CD4-positive, alpha-beta T cell treated with Interleukin-6 for 4 hours (primary cell): ENCODE measurements at places on chromosomes 12 and 14.

- DNase-seq = no peak
Observed at GRCh38 chr14:51727526-51727925, 75.8 kb downstream of the FRMD6 start.

- DNase-seq = no peak
Observed at GRCh38 chr12:114703060-114703493, 19.1 kb upstream of the TBX3 start.

GRCh38 chr12:85237327-85237726 is 42.7 kb upstream of the ALX1 start:
- DNase-seq = no peak

- no peak for DNase-seq
Observed at GRCh38 chr12:42186793-42187192, 42.1 kb upstream of the GXYLT1 start.

- DNase-seq = no peak
Observed at GRCh38 chr12:3644104-3644503, 108.8 kb downstream of the CRACR2A start.

DNA sequence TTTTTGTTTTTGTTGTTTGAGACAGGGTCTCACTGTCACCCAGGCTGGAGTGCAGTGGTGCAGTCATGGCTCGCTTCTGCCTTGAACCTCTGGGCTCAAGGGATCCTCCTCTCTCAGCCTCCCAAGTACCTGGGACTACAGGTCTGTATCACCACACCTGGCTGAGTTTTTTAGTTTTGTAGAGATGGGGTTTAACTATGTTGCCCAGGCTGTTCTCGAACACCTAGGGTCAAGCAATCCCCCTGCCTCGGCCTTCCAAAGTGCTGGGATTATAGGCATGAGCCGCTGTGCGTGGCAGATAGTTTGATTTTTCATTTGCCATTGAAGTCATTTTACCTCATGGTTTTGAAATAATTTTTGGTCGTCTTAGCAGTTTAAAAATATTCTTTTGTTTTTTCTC is 94.3 kb upstream of the EIF5 start:
- DNase-seq = no peak

- DNase-seq = no peak
Observed at GRCh38 chr14:76311079-76311758, 64.7 kb upstream of the ESRRB start.

GRCh38 chr12:44294649-44295048 is 458.8 kb downstream of the TMEM117 start:
- DNase-seq = no peak

DNA sequence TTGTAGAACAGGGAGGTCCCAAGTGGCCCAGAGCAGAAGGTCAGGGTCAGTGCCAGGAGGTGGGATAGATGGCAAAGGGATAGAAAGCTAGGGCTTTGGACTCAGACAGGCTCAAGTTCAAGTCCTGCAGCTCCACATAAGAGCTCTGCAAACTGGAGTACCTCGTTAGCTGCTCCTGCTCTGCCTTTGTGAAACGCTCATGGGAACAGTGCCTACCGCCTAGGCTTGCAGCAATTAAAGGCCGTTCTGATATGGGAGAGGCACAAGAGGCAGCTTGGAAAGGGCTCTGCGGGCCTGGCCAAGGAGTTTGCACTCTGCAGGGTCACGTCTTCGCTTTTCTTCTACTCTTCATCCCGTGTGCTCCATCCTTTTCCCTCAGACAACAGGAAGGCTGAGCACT is 54.1 kb downstream of the MAP1LC3B2 start:
- no peak for DNase-seq

DNA sequence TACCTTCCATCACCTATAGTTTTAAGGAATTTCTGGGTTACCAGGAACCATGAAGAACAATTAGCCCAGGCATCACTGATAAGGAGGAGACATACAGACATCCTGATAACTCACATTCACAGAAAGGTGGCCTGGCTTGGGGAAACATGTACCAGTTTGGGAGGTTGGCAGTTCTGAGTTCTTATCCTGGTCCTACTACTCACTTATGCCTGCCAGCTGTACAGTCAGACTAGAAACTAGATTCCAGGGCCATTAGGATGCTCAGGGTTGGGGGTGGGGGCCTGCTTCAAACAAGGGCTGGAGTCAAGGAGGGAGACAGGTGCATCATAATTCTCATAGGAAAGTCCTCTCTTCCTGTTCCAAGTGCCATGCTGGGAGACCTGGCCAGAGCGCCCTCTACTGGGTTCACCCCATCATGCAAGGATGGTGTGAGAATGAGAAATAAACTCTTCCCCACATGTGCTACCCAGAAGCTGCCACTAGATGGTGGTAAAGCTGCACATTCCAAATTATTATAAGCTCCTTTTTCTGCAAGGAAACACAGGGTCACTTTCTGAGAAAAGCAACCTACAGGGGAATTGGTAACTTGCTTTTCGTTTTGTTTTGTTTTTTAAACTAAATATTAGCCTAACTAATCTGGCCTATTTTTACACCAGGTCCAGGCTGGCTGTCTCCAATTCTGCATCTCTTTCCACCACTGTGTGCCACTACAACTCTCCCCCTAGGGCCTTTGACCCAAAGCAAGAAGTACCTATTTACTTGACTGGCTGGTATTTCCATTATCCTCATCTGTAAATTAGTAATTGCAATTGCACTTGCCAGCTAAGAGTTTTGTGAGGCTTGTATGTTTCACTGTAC is 14.5 kb downstream of the OAS2 start:
- DNase-seq = peak; percentile 69

DNA sequence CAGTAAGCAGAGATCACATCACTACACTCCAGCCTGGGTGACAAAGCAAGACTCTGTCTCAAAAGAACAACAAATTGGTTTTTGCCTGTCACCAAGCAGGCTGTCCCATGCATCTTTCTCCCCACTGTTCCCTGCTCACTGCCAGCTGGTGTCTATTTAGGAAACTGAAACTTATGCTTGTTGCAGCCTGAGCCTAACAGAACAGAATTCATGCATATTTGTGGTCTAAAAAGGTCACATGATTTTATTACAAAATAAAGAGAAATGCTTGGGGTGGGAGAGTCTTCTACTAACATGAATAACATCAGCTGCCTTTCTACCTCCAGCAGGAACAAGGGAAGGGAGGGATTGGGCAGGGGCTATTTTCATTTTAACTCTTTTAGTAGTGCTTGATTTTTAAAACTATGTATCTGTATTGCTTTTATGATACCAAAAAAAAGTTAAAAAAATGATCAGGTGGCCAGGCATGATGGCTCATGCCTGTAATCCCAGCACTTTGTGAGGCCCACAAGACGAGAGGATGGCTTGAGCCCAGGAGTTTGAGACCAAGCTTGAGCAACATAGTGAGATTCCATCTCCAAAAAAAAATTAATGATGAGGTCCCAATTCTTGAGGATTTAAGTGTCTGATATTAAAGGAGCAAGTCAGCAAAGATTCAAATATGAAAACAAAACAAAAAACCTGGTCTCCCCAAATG is 923 bp downstream of the STAT2 start:
- no peak for DNase-seq

DNA sequence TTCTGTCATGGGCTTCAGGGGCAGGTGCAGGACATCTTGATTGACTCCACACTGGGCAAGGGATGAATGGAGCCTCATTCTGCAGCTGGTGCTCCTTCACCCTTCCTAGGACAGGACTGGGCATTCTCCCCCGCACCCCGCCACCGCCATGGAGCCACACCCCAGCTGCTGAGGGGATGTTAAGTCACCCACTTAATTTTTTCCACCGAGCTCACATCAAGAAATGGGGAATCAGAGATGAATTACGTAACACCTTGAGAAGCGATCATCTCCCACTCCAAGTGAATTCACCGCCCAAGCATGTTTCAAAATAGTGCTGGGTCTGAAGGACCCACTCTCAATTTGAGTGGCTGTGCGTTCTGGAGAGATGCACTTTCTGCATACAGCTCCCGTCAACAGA is 94.2 kb downstream of the EML1 start:
- no peak for DNase-seq

GRCh38 chr14:45252366-45253069 is 484 bp downstream of the MIS18BP1 start:
- DNase-seq = peak; percentile 24

- no peak for DNase-seq
Observed at GRCh38 chr14:22553445-22553844, 35.6 kb downstream of the DAD1 start.

- DNase-seq = no peak
Observed at GRCh38 chr12:129902371-129903091, 1.3 kb downstream of the TMEM132D start.

- DNase-seq = no peak
Observed at GRCh38 chr14:30808576-30808975, 65.8 kb upstream of the COCH start.

DNA sequence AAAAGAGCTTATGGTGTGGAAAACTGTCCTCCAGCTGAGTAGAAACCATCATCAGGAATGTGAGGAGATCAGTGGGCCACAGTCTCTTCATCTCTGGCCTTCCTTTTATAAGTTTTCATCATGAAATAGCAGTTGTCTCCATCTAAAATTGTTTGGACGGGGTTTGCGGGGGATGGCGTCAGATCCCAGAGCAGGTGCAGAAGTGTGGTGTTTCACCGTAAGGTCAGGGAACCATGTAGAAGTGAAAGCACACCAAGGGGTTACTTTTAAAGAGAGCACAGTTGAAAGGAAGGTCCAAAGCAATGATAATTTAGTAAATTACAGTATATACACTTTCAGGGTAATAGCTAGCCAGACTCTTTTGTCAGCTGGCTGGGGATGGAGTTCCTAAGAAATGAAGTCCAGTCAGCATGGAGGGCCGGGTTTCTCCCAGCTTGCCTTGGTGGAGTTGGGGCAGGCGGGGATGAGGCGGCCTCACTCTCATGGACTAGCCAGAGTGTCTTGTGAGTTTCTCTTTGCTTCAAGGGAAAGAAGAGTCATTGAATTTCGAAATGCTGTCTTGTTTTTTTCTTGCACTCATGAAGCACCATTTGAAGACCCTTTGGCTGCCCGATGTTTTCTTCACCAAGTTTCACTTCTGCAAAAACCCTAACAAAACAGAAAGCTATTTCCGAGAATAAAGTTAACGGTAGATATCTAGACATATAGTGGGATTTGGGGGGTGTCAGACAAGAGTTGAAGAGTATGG is 100.6 kb downstream of the ETV6 start:
- DNase-seq = no peak

DNA sequence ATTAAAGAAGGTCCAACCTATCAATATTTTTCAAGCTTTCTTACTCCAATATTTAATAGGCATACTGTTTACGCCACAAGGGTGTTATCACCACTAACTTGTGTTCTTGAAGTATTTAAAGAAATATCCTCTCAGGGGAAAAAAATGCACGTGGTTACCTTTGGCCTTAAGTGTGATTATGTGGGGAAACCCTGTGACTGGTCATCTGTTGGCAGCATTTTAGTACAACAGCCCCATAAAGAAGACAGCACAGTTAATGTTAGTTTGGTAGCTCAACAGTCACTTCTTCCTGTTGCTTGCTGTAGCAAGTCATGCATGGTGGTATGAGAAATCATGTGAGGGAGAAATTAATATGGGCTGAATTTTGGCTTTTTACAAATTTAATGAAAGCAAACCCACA is 1021.5 kb upstream of the TMEM132C start:
- DNase-seq = no peak

GRCh38 chr14:68506021-68506644 is 286.7 kb downstream of the ZFP36L1 start:
- DNase-seq = peak; percentile 30

- DNase-seq = peak; percentile 47
Observed at GRCh38 chr12:94150240-94151121, 2.1 kb downstream of the PLXNC1 start.

DNA sequence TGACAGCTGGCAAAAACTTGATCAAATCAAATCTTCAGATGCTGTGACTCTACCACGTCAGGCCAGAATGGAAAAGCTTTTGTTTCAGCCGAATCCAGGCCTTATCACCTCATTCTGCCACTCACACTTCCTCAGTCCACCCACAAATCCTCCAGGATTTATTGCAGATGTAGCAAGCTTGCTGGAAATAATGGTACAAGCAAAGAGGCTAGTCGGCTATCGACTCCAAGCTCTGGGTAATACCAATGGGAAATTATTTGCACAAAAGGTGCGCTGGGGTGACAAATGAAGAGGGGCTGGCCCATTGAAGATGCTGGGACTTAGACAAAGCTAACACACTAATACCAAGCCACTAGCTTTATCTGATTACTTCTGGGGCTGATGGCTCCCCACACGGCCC is 250.5 kb downstream of the ASCL1 start:
- no peak for DNase-seq

- no peak for DNase-seq
Observed at GRCh38 chr12:104686196-104686595, 229.4 kb downstream of the CHST11 start.

DNA sequence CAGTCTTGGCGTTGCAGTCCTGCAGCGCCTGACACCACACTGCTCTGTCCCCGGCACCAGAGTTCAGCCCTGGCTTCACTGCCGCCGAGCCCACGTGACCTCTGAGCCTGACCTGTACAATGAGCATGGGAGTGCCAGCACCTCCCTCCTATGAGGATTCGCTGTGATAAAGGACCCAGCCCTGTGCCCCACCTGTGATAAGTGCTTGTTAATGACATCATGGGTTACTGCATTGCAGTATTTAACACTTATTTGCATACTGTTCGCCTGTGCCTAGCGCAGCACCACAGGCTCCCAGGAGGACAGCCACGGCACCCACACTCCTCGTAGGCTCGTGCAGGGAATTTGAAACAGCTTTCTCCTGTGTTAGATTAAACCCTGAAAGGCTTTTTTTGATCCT is 118.2 kb upstream of the GSC start:
- DNase-seq = no peak

- no peak for DNase-seq
Observed at GRCh38 chr12:22366181-22366580, 31.7 kb upstream of the ST8SIA1 start.

DNA sequence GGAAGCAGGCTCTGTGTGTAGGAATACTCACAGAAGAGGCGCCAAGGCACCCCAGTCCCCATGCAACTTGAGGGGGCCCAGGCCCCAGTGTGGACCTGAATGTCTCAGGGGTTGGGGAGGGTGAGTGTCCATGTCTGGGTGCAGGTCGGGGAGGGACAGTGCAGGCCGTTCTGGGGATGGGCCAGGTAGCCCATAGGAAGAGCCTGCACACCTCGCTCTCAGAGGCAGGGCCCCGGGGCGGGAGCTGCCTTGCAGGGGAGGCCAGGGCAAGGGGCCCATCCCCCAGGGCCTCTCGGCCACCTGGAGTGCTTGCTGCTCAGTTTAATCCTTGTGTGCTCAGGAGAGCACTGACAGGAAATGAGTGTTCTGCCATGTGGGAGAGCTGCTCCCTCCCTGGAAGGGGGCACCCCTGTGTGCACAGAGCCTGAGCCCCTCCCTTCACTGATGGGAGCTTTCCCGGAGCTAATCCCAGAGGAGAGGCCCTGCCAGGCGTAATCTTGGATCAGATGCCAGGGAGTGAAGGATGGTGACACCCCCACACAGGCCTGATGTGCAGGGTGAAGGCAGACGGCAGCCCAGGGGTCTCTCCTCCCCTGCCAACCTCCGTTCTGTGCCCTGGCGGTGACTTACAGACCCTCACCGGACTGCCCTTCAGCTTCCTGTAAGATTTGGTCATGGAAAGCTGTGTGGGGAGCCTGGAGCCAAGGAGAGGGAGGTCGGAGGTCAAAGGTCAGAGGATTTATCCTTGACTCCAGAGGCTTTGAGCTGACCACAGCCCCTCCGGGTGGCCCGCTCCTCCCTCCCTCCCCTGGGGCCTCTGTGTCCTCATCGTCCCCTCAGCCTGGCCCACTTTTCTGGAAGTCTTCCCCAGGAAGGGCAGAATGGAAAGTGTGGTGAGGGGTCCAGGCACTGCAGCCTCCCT is 24.4 kb upstream of the FBRSL1 start:
- no peak for DNase-seq

- DNase-seq = no peak
Observed at GRCh38 chr12:71164166-71164565, 6.4 kb upstream of the TSPAN8 start.
